GM12864 (cell line): ENCODE measurements at places on chromosomes 6 and 20.
A peak's percentile ranks its signal among the peaks of the same experiment; 100 is the strongest.

DNA sequence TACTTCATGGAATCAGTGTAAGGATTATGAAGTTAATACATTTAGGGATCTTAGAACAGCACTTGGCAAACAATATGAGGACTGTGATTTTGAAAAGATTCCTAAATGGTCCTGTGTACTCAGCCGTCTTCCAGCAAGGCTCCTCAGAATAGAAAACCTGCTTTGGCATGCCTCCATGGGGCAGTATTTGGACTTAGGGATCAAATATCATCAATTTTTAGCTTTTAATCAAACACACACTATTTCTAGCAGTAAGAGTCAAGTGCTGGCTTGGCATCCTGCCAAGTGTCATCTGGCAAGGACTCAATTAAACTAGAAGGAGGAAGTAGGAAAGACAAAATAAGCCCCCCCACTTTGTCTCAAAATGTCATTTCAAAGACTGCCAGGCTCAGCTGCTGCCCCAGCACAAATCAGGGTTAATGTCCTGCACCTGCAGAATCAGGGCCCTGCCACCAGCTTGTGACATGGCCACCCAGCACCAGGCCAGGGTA, 40.8 kb downstream of the IYD start:
- no peak for DNase-seq

- DNase-seq: no peak
These were observed 218.2 kb upstream of the RREB1 start for GRCh38 chr6:6889601-6890000.

DNA sequence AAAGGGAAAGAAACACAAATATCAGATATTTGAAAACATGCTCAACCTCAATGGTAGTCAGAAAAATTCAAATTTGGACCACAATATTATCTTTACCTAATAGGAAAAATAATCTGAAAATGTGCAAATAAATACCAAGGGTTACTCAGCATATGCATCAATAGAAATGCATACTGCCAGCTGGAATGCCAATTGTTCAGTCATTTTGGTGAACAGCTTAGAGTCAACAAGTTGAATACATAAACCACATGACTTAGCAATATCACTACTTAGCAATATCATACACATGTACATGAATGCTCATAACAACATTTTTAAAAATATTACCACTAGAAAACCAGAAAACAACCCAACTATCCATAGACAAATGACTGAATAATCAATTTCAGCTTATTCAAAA, 212.7 kb downstream of the PTPRK start:
- no peak for DNase-seq

DNA sequence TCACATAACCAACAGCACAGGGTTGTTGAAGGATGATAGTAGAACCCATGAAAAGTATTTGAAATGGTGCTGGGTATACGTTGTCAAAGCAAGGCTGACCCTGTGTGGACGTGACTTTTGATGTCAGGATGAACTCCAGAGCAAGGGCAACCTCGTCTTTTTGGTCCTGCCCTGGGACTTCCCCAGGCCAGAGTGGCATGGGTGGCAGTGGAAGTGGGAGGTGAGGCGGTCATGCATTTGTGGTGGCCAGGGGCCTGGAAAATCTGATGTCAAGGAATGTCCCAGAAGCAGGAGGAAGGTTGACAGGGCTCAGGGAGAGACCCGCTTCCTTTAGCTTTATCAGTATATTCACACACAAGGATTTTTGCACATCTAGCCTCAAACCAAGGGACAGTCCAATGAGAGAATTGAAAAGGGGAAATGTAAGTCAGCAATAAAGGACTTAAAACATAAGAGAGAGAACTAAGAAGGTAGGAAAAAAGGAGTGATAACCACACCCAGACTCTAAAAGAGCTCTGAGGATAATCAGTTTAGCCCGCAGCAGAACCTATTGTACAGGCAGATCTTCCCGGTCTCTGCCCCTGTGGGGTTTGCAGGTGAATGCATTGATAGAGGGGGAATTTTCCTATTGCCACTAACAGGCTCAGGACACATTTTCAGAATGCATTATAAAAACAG, 98.8 kb upstream of the HDGFL1 start:
- DNase-seq: no peak

DNA sequence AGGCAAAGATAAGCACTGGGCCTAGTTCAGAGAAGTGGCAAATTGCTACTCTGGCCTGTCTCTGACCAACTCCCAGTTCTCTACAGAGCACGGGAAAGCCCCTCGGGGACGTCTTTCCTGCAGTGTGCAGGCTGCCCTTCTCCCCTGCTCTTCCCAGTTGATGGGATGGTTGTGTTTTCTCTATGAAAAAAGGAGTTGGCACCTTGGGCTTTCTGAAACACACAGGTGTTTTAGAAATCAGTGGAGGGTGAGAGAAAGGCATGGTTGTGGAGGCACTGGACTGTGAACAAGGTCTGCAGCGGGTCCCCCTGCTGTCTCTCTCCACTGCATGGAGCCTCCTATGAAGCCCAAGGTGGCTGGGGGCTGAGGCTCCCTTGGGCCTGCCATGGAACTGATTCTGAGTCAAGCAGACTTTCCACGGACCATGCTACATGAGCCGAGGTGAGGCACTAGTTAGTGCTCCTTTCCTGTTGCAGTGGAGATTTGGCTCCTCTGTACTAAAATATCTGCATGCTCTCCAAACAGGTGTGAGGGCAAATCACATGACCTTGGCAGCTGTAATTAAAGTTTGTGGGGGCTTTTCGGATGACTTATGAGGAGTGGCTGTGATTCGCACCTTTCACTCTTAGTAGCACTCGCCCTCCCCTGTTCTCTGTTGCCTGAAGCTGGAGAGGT, 16.3 kb downstream of the GTSF1L start:
- DNase-seq: peak; percentile 55

GRCh38 chr6:149136913-149137286, 180.6 kb upstream of the TAB2 start:
- no peak for DNase-seq

- DNase-seq: peak; percentile 83
These were observed 46.4 kb upstream of the ADTRP start for GRCh38 chr6:11824986-11825385.

- DNase-seq: no peak
These were observed 100.1 kb downstream of the TNFRSF21 start for GRCh38 chr6:47209632-47210031.

- DNase-seq: no peak
These were observed 704.3 kb downstream of the TFAP2A start for GRCh38 chr6:9710574-9710973.

DNA sequence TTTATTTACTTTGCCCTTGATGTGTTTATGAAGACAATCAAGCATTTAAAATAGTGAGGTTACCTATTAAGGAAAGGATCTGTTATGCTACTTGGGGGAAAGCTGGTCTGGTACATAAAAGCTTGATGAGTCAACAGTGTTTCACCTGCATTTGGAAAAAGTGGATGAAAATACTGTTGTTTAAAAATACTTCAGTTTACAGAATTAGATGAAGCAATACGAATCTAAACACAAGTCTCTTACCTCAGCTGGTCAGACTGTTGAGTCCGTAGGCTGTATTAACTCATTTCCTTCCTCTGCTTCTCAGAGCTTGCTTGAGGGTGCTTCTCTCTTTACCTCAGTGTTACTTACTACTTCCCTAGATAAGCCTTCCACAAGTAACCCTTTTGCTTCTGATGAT, 36.1 kb downstream of the NKX2-4 start:
- no peak for DNase-seq

GRCh38 chr6:18527836-18528743, 140.9 kb downstream of the RNF144B start:
- DNase-seq: no peak

GRCh38 chr6:90462102-90462501, 124.8 kb downstream of the MAP3K7 start:
- no peak for DNase-seq

DNA sequence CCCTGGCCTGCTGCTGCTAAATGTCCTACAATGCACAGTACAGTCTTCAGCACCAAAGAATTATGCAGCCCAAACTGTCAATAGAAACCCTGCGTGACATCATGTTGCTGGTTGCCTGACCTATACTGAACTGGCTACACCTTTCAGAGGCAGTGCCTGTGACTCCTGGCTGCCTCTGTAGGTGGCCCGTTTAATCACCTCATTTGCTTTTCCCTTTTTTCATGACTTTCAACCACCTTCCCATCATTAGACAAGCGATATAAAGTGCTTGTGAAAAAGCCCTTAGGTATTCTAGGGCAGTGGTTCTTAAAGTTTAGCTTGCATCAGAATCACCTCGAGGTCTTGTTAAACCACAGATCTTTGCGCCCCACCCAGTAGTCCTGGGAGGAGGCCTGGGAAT, 33.0 kb upstream of the RIPOR2 start:
- no peak for DNase-seq

DNA sequence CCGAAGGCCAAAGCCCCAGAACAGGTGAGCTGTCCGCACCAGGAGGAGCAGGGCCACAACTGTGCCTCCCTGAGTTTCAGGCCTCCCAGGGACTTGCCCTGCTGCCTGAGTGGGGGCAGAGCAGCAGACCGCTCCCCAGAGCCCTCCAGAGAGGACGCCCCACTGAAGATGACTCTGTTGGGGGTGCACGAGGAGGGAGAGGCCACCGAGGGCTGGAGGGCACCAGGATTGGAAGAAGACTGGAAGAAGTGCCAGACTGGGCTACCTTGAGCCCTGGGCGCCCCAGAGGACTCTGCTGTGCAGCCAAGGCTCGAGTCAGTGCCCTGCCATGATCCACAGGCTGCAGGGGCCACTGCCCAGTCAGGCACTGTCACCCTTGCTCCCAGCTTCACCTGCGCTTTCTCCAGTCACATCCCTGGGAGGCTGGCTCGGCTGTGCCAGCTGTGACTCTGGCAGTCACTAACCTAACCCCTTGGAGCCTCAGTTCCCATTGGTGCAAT, 11.3 kb downstream of the CST7 start:
- no peak for DNase-seq

DNA sequence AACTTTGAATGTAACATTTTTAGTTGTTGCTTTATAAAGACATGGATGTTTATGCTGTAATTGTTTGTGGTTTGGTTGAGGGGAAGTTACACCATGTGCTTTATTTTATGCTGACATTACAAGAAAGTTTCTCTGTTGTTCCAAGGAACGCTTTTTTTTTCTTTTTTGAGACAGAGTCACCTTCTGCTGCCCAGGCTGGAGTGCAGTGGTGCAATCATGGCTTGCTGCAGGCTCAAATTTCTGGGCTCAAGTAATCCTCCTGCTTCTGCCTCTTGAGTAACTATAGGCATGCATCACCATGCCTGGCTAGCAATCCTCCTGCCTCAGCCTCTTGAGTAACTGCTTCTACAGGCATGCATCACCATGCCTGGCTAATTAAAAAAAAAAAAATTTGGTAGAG, 21.0 kb upstream of the IFNGR1 start:
- no peak for DNase-seq

GRCh38 chr20:8232332-8232731, 100.3 kb downstream of the PLCB1 start:
- DNase-seq: no peak

DNA sequence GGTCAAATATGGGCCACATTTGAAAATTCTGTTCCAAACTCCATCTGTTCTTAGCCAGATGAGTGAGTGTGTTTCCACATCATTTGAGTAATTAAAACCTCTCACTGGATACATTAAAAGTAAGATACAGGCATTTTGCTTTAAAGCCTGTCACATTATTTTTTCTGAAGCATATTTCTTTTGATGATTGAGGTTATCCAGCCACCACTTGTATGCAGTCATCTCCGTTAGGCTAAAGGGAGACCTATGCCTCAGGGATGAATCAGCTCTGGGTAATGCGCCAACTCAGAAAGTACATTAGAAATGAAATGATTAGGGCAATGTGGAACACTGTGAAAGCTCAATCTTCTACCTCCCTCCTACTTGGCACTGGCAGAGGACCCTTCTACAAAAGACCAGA, 90.7 kb downstream of the SNAP25 start:
- DNase-seq: no peak

- DNase-seq: no peak
These were observed 6.6 kb downstream of the BFSP1 start for GRCh38 chr20:17524560-17524959.

- peak; percentile 18 for DNase-seq
These were observed at the start of gene ECI2 for GRCh38 chr6:4134841-4135664. ECI2 (minus strand) TSS chr6:4135575; CDS start chr6:4135560, 15 bp downstream.

DNA sequence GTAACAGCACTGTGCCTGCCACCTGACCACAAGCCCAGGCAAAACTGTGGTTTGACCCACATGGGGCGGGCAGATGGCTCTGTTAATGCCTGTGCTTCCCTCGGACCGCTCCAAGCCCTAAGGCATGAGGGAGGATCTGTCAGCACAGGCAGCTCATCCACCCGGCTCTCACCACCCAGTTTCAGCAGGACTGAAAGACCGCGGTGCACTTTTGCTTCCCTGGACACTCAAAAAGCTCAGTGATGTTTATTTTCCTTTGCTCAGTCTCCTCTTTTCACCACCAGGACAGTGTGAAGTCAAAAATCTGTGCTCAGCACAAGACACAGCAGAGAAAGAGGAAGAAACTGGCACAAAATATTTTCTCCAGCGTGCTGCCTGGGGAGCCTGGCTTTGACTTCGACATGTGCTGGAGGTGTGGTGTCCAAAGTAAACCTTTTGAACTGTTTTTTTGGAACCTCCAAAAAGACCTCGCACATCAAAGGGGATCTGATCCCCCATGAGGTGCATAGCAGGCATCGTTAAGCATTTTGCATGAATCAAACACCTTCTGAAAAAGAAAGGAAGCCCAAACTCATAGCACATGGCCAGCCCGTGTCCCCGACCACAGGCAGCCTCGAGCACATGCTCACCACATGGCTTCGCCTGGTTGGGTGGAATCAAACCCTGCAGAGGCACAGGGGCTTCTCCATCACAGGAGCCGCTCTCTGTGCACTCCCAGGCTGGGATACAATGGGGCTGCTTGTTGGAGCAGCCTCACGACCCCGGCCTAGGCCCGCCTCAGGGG, 441.7 kb upstream of the JARID2 start:
- no peak for DNase-seq

- no peak for DNase-seq
These were observed 45.9 kb upstream of the POU5F1 start for GRCh38 chr6:31216208-31216898.

- DNase-seq: no peak
These were observed 58.2 kb downstream of the TRIM27 start for GRCh38 chr6:28865401-28866204.

DNA sequence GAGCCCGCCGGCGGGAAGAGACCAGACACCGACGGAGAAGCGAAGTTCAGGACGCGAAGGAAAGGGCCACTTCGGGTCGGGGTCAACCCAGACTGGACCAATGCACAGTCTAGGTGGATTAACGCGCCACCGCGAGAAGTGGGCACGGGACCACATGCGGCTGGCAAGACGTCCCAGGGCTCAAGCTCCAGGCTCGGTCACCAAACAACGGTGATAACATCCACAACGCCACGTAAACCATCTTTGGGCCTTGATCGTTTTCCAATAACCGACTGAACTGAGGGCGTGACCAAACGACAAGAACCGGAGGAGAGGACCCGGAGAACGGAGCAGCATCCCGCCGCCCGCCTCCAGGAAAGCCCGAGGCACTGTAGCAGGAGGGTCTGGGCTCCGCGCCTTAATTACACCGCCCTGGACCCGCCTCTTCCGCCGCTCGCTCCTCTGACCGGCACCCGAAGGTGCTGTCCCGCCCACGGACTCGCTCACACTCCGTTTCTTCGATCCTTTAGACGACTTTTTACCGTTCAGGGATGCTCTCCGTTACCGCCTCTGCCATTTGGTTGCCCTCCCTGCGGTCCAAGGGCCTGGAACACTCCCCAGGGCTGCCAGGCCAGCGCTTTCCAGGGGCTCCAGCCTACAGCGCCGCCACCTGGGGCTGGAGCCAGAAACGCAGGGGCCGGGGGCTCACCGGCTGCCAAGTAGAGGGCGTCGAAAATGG, 44.1 kb downstream of the DPPA5 start:
- no peak for DNase-seq
